ENCODE measurements at places on chromosomes 13 and 19.
A peak's percentile ranks its signal among the peaks of the same experiment; 100 is the strongest.

DNA sequence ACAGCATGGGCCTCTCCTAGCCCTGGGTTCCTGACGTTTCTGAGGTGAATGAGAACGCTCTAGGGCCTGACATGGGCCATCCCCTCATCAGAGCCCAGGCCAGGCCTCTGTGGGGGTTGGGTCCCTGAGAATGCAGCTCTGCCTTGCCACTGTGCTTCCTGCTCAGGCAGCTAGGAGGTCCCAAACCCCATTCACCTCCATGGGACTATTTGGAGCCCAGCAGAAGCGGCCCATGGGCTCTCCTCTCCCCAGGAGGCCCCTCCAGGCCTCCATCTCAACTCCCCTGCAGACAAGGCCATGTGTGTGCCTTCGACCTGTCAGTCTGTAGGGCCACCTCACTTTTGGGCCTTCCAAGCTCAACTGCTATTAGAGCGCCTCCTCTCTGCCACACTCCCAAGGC, 36.9 kb downstream of the ELL start:
- DNase-seq, result no peak

DNA sequence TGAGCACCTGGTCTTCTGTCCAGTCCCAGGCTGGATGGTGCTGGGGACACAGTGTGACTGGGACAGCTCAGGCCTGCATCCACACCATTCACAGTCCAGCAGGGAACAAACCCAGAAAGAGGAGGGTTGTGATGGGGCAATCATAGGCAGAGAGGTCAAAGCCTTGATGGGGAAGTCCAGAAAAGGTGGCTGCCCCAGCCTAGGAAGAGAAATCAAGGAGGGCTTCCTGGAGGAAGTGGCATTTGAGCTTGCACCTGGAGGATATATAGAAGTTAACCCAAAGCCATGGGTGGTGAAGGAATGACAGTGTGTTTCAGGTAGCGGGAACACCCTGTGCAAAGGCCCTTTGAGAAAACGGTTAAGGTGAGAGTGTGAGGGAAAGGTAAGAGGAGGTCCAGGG, 2.6 kb upstream of the PRX start:
- DNase-seq, result no peak

DNA sequence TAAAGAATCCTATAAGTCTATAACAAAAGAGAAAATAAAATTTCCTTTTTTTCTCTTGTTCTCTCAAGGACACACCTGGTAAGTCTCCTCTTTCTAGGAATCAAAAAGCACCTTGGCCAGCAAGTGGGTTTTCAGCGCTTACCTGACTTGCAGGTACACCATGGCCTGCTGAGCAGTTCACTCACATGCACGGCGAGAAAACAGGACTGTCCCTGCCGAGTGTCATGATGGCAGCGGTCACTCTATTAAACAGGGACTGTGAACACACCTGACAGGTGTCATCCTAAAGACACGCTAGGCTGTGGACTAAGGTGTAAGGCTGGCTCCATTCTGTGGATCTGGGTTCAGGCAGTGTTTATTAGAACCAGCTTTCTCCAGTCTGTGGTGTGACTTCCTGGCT, 170.2 kb downstream of the TEX29 start:
- DNase-seq, result no peak

- no peak for DNase-seq
Measured at GRCh38 chr13:104483631-104484030, 1417.4 kb upstream of the SLC10A2 start.

DNA sequence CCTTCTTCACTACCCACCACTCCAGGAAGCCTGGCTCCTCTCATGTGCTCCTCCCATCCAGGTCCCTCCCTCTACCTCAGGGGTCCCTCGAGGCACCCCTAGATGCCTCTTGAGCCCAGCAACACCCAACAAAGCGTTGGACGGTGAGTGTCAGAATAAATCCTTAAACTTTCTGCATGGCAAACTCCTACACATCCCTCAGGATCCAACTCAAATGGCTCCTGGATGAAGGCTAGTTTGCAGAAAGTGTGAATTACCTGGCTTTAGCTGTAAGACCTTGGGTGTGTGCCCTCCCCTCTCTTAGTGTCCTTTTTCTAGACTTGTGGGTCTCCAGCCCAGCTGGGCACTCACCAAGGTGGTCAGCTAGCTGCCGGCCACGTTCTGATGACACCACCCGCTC, 5.4 kb downstream of the MPV17L2 start:
- no peak for DNase-seq

- DNase-seq, result no peak
Measured at GRCh38 chr13:21212138-21212775, 35.8 kb downstream of the MRPL57 start.

DNA sequence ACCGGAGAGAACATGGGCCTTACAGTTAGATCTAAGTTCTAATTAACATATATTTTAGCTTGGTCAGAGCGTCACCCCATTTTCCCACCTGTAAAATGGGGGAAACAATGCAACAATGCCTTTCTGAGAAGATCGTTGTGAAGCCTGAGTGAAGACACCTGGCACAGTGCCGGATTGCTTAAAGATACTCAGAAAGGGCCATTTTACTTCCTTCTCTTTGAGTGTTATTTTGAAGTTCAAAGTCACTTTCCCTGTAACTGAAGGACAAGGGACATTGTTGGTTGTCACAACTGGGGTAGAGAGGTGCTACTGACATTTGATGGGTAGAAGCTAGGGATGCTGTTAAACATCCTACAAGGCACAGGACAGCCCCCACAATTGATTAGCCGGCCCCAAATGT, 28.1 kb downstream of the HSPH1 start:
- DNase-seq, result no peak

DNA sequence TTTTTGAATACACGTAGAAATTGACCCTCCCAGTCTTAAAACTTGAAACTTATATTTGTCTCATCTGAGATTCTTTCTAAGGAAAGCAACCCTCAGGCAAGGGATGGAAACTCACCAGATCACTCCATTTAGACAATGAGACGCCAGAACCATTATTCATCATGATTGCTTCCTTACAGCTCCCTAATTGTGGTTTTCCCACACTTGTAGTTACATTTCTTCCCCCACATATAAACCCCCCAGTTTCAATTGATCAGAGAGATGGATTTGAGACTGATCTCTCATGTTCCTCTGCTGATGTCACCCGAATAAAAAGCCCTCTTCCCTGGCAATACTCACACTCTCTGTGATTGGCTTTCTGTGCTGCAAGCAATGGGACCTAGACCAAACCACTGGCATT, 197.9 kb upstream of the STARD13 start:
- no peak for DNase-seq

DNA sequence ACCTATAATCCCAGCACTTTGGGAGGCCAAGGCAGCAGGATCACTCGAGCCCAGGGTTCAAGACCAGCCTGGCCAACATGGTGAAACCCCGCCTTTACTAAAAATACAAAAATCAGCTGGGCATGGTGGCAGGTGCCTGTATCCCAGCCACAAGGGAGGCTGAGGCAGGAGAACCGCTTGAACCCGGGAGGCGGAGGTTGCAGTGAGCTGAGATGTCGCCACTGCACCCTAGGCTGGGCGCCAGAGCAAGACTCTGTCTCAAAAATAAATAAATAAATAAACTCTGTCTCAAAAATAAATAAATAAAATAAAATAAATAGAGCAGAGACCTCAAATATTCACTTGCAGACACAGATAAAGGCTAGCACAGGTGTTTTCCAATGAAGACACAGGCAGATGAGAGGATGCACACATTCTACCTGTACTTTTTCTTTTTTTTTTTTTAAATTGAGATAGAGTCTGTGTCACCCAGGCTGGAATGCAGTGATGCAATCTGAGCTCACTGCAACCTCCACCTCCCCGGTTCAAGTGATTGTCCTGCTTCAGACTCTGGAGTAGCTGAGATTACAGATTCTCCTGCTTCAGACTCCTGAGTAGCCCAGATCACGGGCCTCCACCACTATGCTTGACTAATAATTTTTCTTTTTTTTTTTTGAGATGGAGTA, 2.7 kb upstream of the RPS16 start:
- no peak for DNase-seq

- no peak for DNase-seq
Measured at GRCh38 chr13:110913322-110914080, 1.4 kb downstream of the ANKRD10 start.

DNA sequence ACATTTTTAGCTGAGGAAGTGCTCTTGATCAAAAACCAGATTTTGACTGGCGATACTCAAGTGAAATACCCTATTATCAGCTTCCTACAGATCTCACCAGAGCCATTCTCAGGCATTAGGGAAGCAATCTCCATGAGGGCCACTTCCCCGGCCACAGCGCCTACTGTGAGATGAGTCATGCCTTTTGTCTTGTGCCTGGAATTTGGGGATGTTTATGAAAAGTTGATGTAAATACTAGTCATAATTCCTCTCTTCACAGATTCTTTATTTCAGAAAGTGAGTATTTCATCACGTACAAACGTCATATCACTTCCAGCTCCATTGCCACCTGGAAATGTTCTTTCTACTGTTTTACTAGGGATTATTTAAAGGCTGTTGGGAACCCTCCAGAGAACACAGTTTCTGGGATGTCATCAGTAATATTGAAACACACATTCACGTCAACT, 25.3 kb upstream of the SLC46A3 start:
- DNase-seq, result no peak

GRCh38 chr13:100388923-100389322, 199.7 kb downstream of the GGACT start:
- no peak for DNase-seq

- no peak for DNase-seq
Measured at GRCh38 chr19:28556371-28556770, 656.6 kb downstream of the UQCRFS1 start.

DNA sequence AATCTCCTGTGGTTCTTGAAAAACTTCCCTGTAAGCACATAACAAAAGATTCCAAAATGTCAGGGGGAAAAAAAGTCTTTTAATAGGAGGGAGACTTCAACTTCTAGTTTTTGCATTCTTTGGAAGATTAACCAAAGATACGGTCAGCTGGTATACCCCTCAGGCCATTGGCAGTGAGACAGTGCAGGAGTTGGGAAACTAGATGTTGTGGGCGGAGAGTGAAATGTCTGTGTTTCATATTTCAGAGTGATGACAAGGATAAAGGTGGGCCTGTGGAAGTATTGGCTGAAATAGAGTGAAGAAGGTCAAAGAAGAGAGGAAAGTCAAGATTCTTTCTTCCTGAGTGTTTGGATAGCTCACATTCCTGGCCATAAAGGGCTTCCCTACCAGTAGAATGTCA, 40.8 kb downstream of the CYP2B6 start:
- DNase-seq, result peak; percentile 7

DNA sequence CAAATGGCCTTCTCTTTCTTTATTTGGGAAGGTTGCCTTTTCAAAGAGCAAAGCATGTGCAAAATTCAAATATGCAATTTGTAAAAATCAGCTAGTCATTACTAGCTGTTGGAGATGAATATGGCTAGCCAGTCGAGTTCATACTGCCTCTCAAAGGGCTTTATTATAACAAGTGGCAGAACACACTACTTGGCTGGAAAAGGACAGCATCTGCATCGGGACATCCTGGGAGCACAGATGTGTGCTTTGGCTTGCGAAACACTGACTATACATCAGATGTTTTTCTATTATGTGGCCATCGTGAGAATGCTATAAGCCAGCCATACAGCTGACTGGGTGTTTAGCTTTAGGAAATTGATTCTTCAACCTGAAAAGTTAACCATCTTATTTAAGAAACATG, 424.2 kb downstream of the KCTD12 start:
- no peak for DNase-seq

DNA sequence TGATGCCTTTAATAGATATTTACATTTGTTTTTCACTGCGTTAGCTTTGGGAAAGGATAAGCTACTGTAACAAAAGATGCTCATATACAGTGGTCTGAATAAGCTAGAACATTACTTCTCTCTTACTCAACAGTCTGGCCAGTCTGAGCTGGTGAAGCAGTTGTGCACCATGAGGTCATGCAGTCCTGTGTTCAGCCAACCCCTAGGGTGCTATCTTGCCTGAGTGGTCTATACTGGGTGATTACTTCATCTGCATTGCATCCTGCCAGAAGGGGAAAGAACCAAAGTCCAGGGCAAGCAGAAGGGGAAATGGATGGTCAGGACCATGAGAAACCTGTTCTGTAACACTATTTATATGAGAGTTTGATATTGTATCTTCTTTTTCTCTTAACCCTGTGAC, 31.5 kb downstream of the ERCC5 start:
- DNase-seq, result no peak

DNA sequence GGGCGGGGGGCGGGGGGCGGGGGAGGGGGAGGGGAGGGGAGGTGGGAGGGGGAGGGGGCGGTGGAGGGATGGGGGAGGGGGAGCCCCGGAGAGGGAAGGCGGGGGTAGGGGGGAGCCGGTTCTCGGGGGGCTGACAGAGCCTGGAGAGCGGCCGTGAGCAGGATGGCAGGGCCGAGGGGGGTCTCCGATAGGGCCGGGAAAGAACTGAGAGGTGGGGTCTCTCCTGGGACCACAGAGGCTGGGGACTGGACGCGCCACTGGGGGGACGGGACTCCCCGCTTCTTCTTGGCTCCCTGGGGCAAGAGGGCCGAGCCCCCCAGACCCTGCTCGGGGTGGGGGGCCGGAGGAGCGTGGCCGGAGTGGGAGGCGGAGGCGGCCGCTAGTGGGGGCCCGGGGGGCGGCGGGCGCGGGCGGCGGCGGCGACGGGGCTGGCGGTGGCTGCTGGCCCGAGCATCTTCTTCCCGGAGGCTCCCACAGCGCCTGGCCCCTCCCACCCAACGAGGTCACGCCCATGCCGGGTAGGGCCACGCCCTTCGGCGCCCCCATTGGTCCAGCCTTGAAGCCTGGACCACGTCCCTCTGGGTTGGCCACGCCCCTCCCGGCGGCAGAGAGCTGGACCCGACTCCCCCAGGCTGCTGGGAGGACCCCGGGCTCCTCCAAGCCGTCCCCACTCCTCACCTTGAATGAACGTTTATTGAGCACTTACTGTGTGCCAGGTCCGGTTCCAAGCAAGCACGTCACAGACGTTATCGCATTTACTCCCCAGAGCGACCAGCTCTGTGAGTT, at the start of gene NOVA2:
Gene NOVA2, minus strand, starts transcription at position 313 of the 786 bp plus-strand sequence. CDS start 514 bp downstream, outside the sequence.
- DNase-seq, result peak; percentile 96

DNA sequence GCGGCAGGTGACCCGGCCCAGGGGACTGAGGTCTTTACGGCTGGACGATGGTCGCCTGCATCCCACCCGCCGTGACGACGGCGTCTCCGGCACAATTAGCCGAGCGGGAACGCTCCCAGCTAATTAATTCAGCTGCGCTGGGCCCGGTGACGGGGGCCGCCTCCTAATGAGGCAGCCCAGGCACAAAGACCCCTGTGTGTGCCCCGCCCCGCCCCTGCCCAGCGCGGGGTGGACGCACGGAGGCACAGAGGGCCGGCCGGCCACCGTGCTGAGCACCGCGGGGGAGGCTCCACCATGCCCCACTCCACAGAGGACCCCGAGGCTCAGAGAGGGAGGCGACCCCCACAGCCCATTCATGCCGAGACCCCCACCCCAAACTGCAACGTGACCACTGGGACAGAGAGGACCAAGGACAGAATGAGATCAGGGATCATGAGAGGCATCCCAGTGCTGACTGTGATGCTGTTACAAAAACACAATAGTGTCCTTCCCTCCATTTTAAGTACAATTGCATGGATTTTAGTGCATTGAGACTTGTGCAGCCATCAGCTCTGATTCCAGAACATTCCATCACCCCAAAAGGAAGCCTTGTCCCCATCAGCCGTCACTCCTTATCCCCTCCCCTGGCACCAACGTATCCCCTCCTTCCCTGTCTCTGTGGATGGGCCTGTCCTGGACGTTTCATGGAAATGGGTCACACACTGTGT, 17.0 kb downstream of the EFNA2 start:
- no peak for DNase-seq

- DNase-seq, result no peak
Measured at GRCh38 chr13:95485518-95486144, 66.9 kb upstream of the CLDN10 start.

GRCh38 chr13:109877809-109878208, 91.4 kb upstream of the IRS2 start:
- DNase-seq, result no peak

- no peak for DNase-seq
Measured at GRCh38 chr13:45109102-45109720, 11.1 kb upstream of the GTF2F2 start.

GRCh38 chr19:53771144-53771543, 53.0 kb downstream of the NLRP12 start:
- DNase-seq, result no peak

Data from ecto neural progenitor cell (in vitro differentiated cells).